Epithelial cell of umbilical artery (primary cell): ENCODE measurements at places on chromosomes 1 and 21. TPM values are rescaled to one million over a fixed set of nuclear protein-coding genes. Genes with fewer than 3 reads are reported as not detected.

KIAA1614 gene
- 1.8 and 2.6 TPM in 2 replicates for total RNA-seq

TDRD5 gene
- not detected in 2 replicates for total RNA-seq

IGSF5 gene
- not detected in 2 replicates for total RNA-seq

FCRLB gene
- total RNA-seq: 1.4 and 1.9 TPM in 2 replicates

NUCKS1 gene
- total RNA-seq: 143 and 144 TPM in 2 replicates
